ENCODE measurements at places on chromosomes 13 and 19.
A peak's percentile ranks its signal among the peaks of the same experiment; 100 is the strongest.

- DNase-seq = peak; percentile 35
Measured at GRCh38 chr19:1811472-1811894, 593 bp downstream of the ATP8B3 start.

DNA sequence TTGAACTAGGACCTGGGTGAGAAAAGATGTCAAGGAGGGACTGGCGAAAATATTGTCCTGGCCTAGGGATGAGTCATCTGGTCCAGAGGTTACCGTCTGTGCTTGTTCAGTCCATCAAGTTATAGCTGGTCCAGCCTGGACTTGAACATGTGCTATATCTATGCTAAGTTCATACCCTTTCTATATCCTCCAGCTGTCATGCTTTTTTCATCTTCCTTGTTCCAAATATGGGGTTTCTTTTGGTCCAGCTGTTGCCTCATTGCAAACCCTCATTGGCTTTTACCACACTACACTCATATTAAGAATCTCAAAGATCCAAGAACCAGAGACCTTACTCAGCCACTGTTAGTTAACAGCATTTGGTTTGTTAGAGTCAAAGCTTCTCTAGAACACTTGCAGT is 19.1 kb upstream of the KLF12 start:
- no peak for DNase-seq

DNA sequence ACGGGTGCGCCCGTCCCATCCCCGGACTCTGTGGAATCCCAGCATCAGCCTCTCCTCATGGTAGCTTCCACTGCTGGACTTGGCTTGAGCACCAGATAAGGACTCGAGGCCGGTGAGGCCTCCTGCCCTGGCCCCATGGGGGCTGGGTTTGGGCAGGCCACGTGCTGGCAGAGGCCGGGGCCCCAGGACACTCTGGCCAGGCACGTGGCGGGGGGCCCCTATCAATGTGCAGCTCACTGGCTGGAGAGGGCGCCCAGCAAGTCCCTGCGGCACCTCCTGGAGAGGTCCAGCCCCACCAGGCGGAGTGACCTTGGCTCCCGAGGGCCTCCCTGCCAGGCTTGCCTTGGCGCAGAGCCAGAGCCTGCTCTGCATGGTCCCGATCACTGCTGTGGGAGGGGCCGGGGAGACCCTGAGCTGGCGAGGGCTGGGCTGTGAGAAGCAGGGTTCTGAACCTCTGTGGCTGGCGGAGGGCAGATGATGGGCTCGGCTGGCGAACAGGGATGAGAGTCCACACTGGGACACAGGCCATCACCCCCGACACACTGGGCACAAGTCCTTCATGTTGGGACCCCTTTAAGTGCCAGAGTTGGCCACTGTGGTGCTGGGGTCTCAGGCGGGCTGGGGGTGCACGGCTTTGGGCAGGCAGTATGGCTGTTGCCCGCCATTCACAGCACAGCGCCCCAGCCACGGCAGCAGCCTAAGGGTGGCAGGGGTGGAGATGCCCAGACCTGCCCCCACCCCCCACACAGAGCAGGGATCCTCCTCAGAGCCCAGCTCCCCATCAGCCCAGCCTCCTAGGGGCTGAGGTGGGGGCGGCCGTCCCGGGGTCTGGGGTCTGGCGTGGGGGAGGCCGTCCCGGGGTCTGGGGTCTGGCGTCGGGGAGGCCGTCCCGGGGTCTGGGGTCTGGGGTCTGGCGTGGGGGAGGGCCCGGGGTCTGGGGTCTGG is 19.1 kb downstream of the CEBPG start:
- DNase-seq = no peak

- no peak for DNase-seq
Measured at GRCh38 chr13:77596777-77597176, 61.3 kb downstream of the SCEL start.

DNA sequence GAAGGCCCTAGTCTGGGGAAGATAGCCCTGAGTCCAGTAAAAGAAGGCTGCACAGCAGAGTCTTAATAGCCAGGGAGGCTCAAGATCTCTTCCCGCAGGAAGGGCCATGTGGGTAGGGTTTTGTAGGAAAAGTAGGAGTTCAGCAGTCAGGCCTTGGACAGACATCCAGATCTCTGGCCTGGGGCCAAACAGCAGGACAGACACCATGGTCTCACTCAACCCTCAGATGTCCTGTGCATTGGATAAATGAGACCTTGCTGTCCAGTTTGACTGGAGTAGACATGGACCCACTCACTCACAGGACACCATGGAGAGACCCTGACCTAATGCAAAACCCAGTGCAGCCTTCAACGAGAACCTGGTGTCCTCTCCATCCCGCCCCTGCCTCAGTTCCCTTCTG is 3.9 kb downstream of the OCEL1 start:
- no peak for DNase-seq

DNA sequence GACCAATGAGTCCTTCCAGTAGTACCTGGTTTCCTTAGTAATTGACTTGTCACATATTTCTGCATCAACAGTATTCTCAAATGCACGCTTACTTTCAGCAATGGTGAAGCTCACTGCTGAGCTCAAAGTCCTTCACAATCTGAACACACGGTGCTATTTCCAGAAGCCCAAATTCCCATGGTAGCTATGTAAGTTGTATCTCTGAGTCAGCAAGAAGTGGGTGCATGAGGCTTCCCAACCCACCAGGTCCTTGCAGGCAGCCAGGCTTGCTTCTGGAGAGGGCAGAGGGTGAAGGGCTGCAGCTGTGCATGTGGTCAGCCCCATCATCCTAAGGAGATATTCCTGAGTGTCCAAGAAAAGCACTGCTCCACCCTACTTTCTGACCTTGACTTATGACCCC is 25.7 kb downstream of the COL4A2 start:
- DNase-seq = no peak

GRCh38 chr19:35462476-35462953 is 14.5 kb downstream of the FFAR2 start:
- peak; percentile 39 for DNase-seq

- DNase-seq = no peak
Measured at GRCh38 chr19:45973553-45974338, at the start of gene NOVA2. NOVA2 (minus strand) TSS chr19:45973865; CDS start chr19:45973351, 514 bp downstream.

DNA sequence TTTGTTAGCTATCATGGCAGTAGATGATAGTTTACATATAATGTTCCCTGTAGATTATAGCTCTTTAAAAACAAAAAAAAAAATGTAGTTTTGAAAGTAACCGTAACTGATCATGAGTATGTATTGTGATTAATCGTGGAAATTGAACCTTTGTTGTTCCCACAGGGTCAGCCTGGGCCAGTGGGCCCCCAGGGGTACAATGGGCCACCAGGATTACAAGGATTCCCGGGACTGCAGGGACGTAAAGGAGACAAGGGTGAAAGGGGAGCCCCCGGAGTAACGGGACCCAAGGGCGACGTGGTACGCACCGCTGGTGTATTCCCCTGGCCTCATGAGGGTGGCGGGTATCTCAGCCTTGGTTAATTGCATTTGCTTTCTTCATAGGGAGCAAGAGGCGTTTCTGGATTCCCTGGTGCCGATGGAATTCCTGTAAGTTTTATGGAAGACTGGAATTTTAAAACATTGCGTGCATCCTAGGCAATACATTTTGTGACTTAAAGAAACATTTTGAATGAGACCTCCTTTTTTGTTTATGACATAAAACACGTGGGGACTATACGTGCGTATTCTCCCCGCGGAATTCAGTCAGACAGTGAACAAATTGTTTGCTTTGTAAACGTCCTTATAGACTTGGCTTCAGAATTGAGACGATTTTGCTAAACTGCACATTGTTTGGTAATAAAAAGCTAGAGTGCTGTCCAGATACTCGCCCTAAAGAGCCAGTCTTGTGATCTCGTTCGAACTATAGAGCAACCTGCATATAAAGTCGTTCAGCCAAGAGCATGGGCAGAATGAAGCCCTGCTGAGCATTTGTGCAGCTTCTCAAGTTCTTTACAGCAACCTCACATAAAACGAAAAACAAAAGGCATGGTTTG is 117.7 kb downstream of the COL4A2 start:
- DNase-seq = no peak

- no peak for DNase-seq
Measured at GRCh38 chr19:13727798-13728197, 36.5 kb upstream of the MRI1 start.

Data from activated effector memory CD4-positive, alpha-beta T cell treated with Interleukin-2 at 50 U/mL for 16 hours (primary cell).